Upper lobe of right lung (tissue), 1 donor: ENCODE measurements at places on chromosomes 7 and 10. TPM values are rescaled to one million over a fixed set of nuclear protein-coding genes. Genes with fewer than 3 reads are reported as not detected.

DNA sequence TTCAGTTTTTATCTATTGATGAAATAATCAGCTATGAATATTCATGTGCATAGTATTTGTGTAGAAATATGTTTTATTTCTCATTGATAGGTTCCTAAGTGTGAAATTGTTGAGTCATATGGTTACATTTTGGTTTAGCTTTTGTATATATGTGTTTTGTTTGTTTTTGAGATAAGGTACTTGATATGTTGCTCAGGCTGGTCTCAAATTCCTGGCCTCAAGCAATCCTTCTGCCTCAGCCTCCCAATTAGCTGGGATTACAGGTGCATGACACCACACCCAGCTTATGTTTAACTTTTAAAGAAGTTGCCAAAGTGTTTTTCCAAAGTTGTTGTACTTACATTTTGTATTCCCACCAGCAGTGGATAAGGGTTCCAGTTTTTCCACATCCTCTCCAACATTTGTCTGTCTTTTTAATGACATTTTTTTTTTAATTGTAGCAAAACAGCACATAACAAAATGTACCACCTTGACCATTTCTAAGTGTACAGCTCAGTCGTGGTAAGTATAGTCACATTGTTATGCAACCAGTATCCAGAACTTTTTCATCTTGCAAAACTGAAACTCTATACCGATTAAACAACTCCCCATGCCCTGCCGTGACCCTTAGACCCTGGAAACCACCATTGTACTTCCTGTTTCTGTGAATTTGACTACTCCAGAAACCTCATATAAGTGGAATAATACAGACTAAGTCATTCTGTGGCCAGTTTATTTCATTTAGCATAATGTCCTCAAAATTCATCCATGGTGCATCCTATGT is 12.6 kb upstream of the UBE2D1 start:
- no peaks in the 10 kb centered on the region for H3K36me3 ChIP-seq
- no peak for DNase-seq
- H3K27ac ChIP-seq, result no peak overlapping the region
- H3K4me1 ChIP-seq, result no peaks in the 10 kb centered on the region
- H3K4me3 ChIP-seq, result no peak overlapping the region

DNA sequence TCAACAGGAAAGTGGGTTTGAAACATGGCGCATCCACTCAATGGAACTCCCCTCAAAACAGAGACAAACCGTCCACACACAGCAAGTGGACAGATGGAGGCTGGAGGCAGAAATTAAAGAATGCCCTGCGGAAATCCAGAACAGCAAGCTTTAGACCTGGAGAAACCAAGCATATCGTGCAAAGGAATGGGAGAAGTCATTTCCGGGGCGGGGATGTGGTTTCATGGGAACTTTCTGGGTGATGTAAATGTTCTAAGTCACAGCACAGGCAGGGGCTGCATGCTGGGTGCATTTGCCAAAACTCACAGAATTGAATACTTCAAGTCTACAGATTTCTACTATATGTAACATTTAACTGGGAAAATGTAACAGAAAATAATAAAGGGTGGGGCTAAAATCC is 213.0 kb downstream of the PTPRN2 start:
- no peak overlapping the region for H3K4me3 ChIP-seq
- H3K36me3 ChIP-seq, result no peaks in the 10 kb centered on the region
- H3K27me3 ChIP-seq, result no peaks in the 10 kb centered on the region
- no peak for DNase-seq

- no peaks in the 10 kb centered on the region for H3K27me3 ChIP-seq
- no peak overlapping the region for H3K27ac ChIP-seq
- H3K4me3 ChIP-seq, result no peak overlapping the region
- H3K36me3 ChIP-seq, result no peaks in the 10 kb centered on the region
- H3K4me1 ChIP-seq, result no peaks in the 10 kb centered on the region
- DNase-seq, result no peak
Observed at GRCh38 chr7:46089281-46089680, 168.2 kb upstream of the IGFBP3 start.

GRCh38 chr10:70926226-70927000 is 38.0 kb upstream of the PCBD1 start:
- H3K4me3 ChIP-seq, result no peak overlapping the region
- no peaks in the 10 kb centered on the region for H3K36me3 ChIP-seq
- no peaks in the 10 kb centered on the region for H3K27me3 ChIP-seq
- DNase-seq, result no peak

DNA sequence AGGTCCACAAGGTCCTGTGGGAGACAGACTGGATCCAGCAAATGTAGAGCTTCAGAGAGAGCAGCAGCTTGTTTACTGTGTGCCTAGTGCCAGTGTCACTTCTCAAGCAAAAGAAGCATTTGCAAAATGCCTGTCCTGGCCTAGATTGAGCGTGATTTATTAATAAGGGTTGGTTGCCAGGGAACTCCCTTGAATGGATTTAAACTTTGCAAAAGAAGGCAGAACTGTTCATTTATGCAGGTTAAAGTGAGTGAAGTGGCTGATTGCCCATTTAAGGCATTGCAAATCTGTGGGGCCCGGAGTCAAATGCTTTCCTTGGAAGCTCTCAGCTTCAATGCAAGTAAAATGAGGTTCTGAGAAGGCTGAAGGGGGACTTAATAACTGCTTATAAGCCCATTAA is 71.3 kb downstream of the CDHR3 start:
- H3K27me3 ChIP-seq, result no peaks in the 10 kb centered on the region
- no peak overlapping the region for H3K4me3 ChIP-seq
- no peaks in the 10 kb centered on the region for H3K36me3 ChIP-seq
- DNase-seq, result no peak

GRCh38 chr7:158022601-158023000 is 565.0 kb downstream of the PTPRN2 start:
- no peaks in the 10 kb centered on the region for H3K36me3 ChIP-seq
- peak; percentile 21 for DNase-seq
- H3K27ac ChIP-seq, result no peak overlapping the region
- no peaks in the 10 kb centered on the region for H3K4me1 ChIP-seq

DNA sequence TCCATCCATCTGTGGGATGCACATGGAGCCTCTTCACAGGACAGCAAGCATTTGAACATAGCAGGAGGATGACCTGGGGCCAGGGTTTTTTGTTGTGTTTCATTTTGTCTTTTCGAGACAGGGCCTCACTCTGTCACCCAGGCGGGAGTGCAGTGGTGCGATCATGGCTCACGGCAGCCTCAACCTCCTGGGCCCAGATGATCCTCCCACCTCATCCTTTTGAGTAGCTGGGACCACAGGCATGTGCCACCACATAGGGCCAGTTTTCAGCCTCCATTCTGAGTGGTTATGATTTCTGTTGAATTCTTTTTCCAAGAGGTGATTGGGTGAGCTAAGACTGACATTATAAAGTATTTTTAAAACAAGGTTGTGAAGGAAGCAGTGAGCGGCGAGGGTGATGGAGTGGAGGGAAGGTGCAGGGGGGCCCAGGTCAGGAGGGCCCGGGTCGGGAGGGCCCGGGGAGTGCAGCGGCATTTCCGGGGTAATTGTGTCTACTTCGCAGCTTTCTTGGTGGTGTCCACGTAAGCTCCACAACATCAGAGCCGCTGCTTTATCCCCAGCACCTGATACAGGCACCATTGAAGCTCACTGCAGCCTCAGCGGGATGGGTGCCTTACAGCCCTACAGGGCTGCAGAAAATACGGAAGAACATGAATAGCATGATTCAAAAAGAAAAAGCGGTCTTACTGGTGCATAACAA is 12.0 kb upstream of the LARP4B start:
- DNase-seq, result no peak
- no peak overlapping the region for H3K27ac ChIP-seq
- H3K4me1 ChIP-seq, result no peaks in the 10 kb centered on the region
- H3K4me3 ChIP-seq, result no peak overlapping the region
- no peaks in the 10 kb centered on the region for H3K36me3 ChIP-seq
- no peaks in the 10 kb centered on the region for H3K27me3 ChIP-seq

- H3K4me3 ChIP-seq, result no peak overlapping the region
- H3K27me3 ChIP-seq, result no peaks in the 10 kb centered on the region
- no peaks in the 10 kb centered on the region for H3K4me1 ChIP-seq
- no peak overlapping the region for H3K27ac ChIP-seq
- no peaks in the 10 kb centered on the region for H3K36me3 ChIP-seq
Observed at GRCh38 chr7:3187444-3188040, 113.5 kb upstream of the SDK1 start.

Gene IL6
- total RNA-seq, result 6.5 TPM

DNA sequence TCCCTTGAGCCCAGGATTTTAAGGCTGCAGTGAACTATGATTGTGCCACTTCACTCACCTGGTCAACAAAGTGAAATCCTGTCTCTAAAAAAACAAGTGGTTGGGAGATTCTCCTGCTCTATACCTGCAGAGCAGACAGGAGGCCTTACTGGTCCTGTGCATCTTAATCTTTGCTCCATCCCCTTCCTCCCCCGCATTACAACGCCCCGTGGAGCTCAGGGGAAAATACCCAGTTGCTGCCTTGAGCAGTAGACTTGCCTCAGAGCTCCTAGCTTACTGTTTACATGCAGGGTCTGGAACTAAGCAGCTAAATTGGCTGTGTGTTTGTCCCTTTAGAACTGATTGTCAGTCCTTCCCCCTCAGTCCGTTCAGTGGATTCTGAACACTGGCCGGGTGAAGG is 123.8 kb upstream of the KMT2E start:
- no peak overlapping the region for H3K4me3 ChIP-seq
- H3K36me3 ChIP-seq, result no peaks in the 10 kb centered on the region
- H3K27me3 ChIP-seq, result no peaks in the 10 kb centered on the region

DNA sequence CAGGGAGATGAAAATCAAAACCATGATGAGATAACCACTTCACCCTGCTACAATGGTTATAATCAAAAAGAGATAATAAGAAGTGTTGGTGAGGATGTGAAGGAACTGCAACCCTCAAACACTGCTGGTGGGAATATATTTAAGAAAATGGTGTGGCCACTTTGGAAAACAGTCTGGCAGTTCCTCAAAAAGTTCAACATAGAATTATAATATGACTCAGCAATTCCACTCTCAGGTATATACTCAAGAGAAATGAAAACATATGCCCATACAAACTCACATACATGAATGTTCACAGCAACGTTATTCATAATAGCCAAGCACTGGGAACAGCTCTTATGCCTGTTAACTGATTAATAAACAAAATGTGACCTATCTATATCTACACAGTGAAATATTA is 104.8 kb downstream of the SLC25A13 start:
- no peak overlapping the region for H3K4me3 ChIP-seq
- DNase-seq, result no peak

Gene PGAM2
- total RNA-seq, result 1.1 TPM

GRCh38 chr10:70498970-70499835 is 20.6 kb downstream of the PALD1 start:
- H3K27ac ChIP-seq, result peak overlapping the region; percentile 60

Gene FAM131B
- 0.90 TPM for total RNA-seq
